Daoy (cell line): ENCODE measurements at places on chromosomes 3 and 15. TPM values are rescaled to one million over a fixed set of nuclear protein-coding genes. Genes with fewer than 3 reads are reported as not detected.
A peak's percentile ranks its signal among the peaks of the same experiment; 100 is the strongest.

SLC12A1 gene
- total RNA-seq, result not detected in 2 replicates

DNA sequence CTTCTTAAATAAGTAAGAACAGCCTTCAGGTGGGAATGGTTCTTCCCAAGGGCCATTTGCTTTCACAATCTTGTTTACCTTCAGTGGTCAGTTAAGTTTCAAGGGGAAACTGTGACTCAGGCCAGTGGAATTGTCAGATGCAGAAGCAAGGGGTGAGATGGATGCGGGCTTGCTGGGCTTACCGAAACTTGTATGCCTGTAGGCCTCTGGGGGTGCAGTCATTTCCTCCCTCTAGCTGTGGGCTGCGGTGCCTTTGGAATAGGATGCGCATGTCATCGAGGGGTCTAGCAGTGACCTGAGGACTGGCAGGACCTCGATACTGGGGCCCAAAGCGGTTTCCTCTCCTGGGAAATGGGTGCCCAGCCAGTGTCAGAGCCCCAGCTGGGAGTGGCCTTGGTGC lies 121.6 kb downstream of the EEFSEC start:
- peak; percentile 93 for DNase-seq

GRCh38 chr3:105527949-105528348 lies 161.2 kb downstream of the ALCAM start:
- peak; percentile 34 for DNase-seq

GRCh38 chr3:22982981-22983587 lies 220.0 kb upstream of the UBE2E2 start:
- no peak for DNase-seq

GRCh38 chr15:26525096-26525495 lies 247.8 kb downstream of the GABRB3 start:
- no peak for DNase-seq

DNA sequence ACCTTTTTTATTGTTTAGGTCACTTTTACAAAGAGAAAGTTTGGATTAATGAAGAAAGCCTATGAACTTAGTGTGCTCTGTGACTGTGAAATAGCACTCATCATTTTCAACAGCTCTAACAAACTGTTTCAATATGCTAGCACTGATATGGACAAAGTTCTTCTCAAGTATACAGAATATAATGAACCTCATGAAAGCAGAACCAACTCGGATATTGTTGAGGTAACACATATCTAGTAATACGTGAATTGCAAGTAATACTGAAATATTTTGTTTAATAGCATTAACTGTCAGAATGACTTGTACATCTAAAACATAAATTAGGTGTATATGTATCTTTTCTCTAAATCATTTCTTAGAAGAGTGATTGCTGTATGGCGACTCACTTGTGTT lies 79.8 kb downstream of the MEF2A start:
- DNase-seq, result no peak

GRCh38 chr3:140247775-140248174 lies 312.8 kb downstream of the CLSTN2 start:
- peak; percentile 30 for DNase-seq

CTXND1 gene
- not detected in 2 replicates for total RNA-seq

CHP1 gene
- total RNA-seq, result 18.9 and 22.5 TPM in 2 replicates

DNA sequence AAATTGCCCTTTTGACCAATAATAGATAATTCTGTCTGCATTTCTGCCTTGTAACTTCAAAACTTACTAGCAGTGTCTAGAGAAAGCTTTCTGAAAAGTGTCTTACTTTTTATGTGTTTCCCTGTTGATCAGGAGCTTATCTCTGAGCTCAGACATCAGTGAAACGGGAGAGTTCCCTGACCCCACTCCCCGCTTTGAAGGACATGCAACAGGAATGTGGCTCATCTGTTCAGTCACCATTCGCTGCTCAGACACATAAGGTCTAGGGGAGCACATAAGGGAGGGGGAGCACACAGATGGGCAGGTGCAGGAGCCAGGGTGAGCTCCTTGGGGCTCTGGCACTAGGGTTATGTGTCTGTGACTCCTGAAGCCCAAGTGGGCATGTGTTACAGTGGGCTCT lies 205.0 kb downstream of the FEZF2 start:
- DNase-seq, result no peak

NEO1 gene
- total RNA-seq, result 14.5 and 18.1 TPM in 2 replicates

- DNase-seq, result no peak
Measured at GRCh38 chr15:41923401-41923997, 29.6 kb upstream of the SPTBN5 start.

RBM6 gene
- 41.7 and 68.2 TPM in 2 replicates for total RNA-seq

DNA sequence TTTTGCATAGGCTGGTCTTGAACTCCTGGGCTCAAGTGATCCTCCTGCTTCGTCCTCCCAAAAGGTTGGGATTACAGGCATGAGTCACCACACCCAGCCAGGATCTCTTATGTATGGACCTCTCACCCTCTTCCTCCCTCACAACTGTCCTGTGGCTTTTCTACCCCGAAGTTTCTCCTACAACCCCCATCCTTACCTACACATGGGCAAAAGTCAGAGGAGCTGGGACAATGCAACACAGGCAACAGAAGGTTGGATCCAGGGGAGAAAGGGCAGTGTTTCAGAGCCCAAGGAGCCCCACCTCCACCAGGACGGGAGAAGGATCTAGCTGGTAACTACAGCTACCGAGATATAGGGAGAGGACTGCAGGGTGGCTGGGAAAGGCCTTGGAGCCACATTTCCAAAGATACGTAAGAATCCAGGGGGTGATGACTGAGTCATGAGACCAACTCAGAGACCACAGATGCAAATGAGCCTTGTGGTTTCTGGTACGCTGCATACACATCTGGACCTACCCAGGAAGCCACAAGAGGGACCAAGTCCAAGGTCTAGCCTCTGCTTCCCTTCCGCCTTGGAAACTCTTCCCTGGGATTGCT lies 13.6 kb downstream of the IGDCC4 start:
- peak; percentile 97 for DNase-seq

GRCh38 chr3:187567021-187567420 lies 103.2 kb downstream of the SST start:
- DNase-seq, result no peak

CHDH gene
- 6.2 TPM in 2 replicates for total RNA-seq

ISLR gene
- 0.06 and 0.29 TPM in 2 replicates for total RNA-seq

RBMS3 gene
- 11.0 and 23.2 TPM in 2 replicates for total RNA-seq

- DNase-seq, result no peak
Measured at GRCh38 chr3:196645096-196645495, 5.6 kb downstream of the NRROS start.

FETUB gene
- total RNA-seq, result not detected in 2 replicates

- no peak for DNase-seq
Measured at GRCh38 chr15:72233769-72234168, 2.8 kb upstream of the PKM start.

DNA sequence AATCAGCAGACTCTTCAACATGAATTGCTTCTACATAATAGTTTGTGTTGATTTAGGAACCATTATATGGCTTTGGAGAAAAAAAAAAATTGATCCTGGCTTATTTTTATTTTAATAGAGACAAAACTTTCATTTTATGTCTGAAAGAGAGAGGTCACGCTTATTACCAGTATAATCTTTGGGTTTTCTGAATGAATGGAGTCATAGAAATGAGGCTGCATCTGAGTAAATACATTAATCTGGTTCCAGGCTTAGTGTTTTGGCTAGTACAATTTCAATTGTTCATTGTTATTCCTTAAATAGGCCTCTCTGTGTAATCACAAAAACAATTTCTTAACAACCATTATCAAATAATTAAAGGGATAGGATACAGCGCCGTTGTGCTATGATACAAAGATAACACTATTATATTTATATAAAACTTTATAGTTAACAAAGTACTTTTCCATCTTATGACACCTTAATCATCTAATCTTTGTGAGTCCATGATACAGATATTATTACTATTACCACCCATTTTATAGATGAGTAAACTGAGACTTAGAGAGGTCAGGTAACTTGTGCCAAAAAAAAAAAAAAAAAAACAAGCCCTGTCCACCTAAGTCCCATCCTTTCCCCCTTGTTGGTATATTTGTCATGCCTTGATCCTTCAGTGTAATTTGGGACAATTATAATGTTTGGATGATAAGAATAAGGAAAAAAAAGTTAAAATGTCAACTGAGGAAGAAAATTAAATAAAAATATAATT lies 41.8 kb upstream of the GOLM2 start:
- no peak for DNase-seq

DNA sequence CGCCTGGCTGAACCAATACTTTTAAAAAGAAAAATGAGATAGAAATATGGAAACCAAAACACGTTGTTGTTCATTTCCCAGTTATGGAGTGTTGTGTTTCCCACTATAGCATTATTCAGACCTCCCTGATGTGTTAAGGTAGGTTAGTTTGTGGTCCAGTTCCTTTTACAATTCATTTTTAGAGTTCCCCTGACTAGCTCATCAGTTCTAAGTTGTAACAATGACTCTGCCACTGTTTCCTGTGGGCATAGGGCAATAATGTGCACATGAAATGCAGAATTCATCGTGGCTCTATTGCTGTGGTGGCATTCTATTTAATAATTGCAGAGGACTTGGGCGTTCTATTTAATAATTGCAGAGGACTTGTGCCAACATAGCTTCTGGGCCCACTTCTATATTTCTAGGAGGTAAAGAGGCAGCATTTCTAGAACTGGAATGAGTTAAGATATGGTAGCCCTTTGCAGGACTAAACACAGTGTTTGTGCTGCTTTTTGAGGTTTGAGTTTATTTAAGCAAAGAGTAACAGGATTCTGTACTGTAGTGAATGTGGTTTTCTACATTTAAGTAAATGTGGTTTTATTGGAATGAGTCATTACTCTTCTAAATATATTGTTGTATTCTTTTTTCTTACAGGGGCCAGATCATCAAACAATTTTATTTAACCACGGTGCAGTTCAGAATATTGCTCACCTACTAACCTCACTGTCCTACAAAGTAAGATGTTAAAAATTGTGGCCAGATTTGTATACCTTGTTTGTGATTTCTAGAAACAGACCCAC lies 47.5 kb downstream of the ARMC8 start:
- no peak for DNase-seq
